Stimulated activated CD4-positive, alpha-beta T cell treated with anti-CD3 and anti-CD28 coated beads, Interleukin-12 subunit alpha, Interleukin-12 subunit beta, amount 100 ng/mL, for 4 hours (primary cell): ENCODE measurements at places on chromosomes 1 and 21.

GRCh38 chr1:42889264-42889663 lies 42.9 kb downstream of the ZNF691 start:
- DNase-seq: no peak

DNA sequence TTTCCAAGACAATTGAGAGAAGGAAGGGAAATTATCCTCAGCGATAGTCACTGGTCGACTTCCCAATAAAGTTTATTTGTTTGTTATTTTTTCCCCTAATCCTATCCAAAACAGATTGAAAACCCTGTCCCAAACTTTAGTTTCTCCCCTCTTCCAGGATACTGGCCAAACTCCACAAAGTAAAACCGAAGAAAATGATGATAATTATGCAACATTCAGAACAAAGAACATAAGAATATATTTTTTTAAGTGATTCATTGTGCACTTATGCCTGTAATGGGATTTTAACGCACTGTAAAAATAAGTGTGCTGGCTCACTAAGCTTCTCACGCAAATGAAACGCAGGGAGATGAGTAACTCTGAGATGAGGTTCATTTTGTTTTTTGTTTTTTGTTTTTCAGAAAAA lies 6.0 kb downstream of the GLIS1 start:
- DNase-seq: no peak

DNA sequence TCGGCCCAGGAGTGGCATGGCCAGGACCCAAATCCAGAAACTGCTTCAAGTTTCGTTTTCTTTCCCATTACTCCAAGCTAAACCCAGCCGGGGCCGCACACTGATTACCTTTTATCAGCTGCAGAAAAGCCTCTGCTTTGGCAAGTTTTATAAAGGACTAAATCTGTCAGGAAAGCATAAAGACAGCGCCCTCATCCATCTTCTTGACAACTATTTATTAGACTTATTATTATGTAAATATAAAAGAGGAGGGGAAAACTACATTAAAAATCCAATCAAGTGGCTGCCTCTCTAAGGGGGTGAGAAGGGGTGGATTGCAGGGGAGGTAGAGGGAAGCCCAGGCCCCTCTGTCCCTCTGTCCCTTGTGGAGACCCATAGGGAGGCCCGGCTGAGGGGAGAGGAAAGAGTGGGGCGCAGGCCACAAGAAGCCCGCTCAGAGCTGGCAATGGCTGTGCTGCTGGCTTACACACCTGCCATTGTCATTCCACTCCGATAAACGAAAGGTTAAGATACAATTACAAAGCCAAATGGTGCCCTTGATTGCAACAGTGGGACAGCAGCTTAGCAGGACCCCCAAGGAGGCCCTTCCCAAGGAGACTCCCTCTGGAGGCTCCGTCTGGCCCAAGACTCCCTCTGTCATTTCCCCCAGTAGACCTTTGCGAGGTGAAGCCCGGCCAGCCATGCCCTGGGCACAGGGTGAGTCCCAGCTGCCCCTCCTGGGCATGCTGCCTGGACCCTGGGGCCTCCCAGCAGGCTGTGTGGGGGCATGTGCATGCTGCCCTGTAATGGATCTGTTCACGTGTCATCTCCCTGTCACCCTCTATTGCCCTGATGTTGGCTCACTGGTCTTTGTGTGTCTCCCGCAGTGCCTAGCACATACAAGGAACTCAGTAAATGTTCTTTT lies 45.4 kb downstream of the KCND3 start:
- DNase-seq: no peak

- no peak for DNase-seq
Measured at GRCh38 chr1:47532921-47533792, 95.3 kb downstream of the FOXD2 start.

GRCh38 chr1:183279835-183280234 lies 93.8 kb downstream of the LAMC2 start:
- no peak for DNase-seq

DNA sequence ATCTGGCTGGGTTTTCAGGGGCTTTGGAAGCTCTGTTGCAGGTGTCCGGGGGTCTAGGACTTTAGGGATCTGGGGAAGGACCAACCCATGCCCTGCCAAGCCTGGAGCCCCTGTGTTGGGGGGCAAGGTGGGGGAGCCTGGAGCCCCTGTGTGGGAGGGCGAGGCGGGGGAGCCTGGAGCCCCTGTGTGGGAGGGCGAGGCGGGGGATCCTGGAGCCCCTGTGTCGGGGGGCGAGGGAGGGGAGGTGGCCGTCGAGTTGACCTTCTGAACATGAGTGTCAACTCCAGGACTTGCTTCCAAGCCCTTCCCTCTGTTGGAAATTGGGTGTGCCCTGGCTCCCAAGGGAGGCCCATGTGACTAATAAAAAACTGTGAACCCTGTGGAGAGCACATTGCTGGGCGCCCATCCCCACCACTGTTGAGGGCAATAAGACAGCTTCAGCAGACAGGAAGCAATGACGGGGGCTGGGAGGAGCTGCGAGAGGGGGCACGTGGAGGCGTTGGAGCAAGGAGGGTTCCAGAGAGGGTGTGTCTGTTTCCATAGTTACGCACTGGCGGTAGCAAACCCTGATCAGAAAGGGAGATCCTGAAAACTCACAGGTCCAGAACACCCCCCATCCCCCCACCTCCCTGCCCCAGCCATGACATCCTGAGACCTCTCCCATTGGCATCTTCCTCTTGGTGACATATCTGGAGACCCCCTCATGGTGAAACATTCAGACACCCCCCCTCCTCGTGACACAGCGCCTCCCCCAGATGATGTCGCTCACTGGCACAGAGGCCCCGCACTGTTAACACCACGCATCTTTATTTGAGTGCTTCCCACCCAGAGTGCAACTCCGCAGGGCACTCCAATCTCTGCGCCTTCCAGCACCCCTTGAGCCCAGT lies 8.4 kb downstream of the MYBPH start:
- no peak for DNase-seq

DNA sequence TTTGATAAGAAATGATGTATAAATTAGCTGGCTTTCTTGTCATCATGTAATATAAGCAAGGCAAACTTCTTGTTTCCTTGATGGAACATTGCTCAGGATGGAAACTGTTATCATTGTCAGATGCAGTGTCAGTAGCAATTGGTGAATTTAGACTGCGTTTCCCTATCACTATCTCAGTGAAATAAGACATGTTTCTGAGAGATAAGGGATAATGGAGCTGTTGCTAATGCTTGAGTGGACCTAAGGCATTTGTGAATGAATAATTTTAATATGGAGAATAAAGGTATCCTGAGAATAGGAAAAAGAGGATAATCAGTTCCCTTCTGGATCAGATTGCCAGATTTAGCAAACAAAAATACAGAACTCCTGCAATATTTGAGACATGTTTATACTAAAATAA lies 160.9 kb downstream of the HLX start:
- no peak for DNase-seq
